ENCODE measurements at places on chromosomes 6 and 20.

GRCh38 chr20:23147964-23148730, 62.0 kb upstream of the CD93 start:
- no peak for DNase-seq

- peak; percentile 42 for DNase-seq
Observed at GRCh38 chr6:44264154-44265006, 971 bp downstream of the NFKBIE start.

- no peak for DNase-seq
Observed at GRCh38 chr20:59938696-59939051, 1.4 kb downstream of the PPP1R3D start.

- no peak for DNase-seq
Observed at GRCh38 chr6:47041741-47042140, 391 bp downstream of the ADGRF1 start.

Data from activated naive CD8-positive, alpha-beta T cell treated with anti-CD3 and anti-CD28 coated beads for 36 hours (primary cell).